Activated CD4-positive, alpha-beta memory T cell treated with anti-CD3 and anti-CD28 coated beads, Interleukin-2, amount 10 ng/mL, durations not matched to agents 7 days and 5 days (primary cell): ENCODE measurements at places on chromosomes 6 and 20.

- no peak for DNase-seq
These were observed 396.1 kb downstream of the PLCB1 start for GRCh38 chr20:8527998-8528723.

- DNase-seq: no peak
These were observed 58.7 kb upstream of the RNF24 start for GRCh38 chr20:4073852-4074741.

DNA sequence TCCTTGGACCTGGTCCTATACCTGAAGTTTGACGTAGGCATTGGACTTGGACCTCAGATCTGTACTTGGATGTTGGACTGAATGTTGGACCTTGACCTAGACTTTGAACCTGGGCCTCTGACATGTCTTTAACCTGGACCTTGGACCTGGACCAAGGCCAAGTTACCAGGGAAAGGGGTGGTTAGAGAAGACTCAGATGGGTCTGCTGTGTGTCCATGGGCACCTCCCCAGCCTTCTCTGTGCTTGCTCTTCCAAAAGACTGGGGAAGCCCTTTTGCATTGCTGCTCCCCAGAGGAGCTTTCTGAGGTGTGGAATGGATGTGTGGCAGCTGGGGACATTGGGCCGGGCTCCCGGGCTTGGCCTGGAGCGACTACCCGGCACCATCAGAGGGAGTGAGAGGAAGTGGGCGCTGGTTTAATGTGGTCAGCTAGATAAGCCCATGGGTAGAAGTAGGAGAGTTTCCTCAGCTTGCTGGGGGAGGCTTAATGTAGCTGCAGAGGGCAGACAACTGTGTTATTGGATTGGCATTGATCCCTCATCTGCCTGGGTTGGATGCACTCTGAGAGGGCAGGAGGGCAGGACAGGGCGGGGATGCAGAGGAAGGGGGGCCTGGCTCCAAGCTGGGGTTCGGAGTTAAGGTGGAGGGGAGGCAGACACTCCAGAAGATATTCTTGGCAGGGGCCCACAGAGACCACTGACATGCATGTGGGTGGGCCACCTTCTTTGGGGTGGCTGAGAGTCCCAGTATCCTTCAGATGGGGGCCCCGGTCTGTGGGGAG is 4.2 kb downstream of the SCRT2 start:
- DNase-seq: no peak

GRCh38 chr6:558959-559358 is 97.9 kb downstream of the HUS1B start:
- no peak for DNase-seq

- DNase-seq: no peak
These were observed 107.9 kb downstream of the RPP40 start for GRCh38 chr6:4895971-4896370.

DNA sequence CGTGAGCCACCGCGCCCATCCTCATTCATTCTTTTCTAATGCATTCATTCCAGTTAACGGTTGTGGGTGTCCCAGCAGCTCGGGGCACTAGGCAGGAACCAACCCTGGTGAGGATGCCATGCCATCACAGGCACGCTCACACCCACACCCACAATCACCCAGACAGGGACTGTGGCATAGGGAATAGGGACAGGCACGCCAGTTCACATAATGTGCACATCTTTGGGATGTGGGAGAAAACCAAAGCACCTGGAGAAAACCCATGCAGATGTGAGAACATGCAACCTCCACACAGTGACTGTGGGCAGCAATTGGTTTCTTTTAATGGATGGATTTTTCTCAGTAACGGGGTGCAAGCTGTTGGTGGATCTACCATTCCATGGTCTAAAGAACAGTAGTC is 64.3 kb downstream of the IRF4 start:
- peak; percentile 8 for DNase-seq

- DNase-seq: no peak
These were observed 140.1 kb upstream of the BTBD3 start for GRCh38 chr20:11777387-11778205.
